ENCODE measurements at places on chromosomes 7 and 10.

- DNase-seq, result no peak
Observed at GRCh38 chr10:14608381-14609001, 166.2 kb downstream of the FAM107B start.

DNA sequence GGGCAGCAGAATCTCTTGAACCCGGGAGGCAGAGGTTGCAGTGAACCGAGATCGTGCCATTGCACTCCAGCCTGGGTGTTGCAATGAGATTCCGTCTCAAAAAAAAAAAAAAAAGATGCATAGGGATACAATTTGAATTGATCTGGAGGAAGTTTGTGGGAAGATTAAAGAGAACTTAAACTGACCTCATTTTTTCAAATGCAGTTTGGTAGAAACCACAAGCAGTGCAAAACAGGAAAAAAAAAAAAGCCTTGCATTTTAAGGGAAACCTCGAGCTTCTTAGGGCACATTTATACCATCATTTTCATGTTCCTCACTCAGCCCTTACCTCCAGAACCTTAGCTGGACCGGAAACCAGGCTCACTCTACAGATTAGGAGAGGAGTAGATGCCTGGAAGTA lies 2.8 kb downstream of the KCTD7 start:
- no peak for DNase-seq

DNA sequence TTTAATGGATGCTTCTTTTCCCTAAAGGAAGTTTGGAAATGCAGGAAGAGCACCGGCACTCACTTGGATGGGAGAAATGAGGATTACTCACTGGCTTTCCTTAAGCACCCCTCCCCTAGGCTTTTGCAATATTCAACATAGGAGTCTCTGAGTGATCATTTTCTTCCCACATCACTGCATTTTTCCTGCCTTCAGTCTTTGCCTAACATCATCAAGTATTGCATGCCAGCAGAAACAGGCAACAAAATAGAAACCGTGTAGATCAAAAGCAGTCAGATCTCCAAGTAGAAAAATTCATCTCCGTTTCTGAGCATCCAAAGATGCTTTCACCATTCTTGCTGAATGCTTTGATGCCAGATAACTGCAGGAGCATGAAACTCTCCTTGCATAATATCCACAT lies 119.9 kb downstream of the ADCYAP1R1 start:
- DNase-seq, result no peak

DNA sequence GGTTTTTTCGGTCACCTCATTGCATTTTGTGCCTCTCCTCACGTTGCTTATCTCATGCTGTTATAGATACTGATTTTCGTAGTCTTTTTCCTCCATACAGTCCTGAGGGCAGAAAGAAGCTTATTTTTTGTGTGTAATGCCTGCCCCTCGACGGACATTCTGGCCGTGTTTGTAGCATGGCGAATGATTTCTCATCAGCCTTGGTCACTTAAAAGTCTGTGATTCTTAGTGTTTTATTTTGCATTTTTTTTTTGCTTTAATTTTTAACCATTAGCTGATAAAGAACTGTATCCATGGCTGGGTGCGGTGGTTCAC lies 469 bp upstream of the NOC3L start:
- DNase-seq, result no peak

GRCh38 chr7:11185179-11185815 lies 211.6 kb downstream of the PHF14 start:
- no peak for DNase-seq

- DNase-seq, result peak; percentile 99
Observed at GRCh38 chr7:25862261-25863004, 289.6 kb upstream of the NFE2L3 start.

GRCh38 chr7:139359366-139360209 lies at the start of gene LUC7L2:
LUC7L2 (plus strand) TSS chr7:139359894; CDS start chr7:139360262, 368 bp downstream.
- peak; percentile 99 for DNase-seq

DNA sequence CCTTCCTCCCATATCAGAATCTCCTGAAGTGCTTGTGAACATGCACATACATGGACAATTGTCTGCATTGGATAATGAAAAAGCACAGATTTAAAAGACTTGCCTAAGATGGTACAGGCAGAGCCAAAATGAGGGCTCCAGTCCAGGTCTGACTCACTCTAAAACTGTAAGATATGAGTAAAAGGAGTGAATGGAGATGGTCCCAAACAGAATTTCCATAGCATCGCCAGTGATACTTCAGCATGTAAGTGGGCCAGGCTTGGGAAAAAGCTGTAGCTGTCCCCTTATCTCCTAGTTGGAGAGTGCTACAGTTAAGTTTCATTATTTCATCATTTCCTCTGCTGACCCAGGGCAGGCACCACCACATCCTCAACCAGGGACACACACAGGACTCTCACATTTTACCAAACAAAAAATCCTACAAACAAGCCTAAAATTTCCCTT lies 26.4 kb upstream of the IL6 start:
- no peak for DNase-seq

GRCh38 chr7:155713384-155713783 lies 68.9 kb downstream of the RBM33 start:
- no peak for DNase-seq

DNA sequence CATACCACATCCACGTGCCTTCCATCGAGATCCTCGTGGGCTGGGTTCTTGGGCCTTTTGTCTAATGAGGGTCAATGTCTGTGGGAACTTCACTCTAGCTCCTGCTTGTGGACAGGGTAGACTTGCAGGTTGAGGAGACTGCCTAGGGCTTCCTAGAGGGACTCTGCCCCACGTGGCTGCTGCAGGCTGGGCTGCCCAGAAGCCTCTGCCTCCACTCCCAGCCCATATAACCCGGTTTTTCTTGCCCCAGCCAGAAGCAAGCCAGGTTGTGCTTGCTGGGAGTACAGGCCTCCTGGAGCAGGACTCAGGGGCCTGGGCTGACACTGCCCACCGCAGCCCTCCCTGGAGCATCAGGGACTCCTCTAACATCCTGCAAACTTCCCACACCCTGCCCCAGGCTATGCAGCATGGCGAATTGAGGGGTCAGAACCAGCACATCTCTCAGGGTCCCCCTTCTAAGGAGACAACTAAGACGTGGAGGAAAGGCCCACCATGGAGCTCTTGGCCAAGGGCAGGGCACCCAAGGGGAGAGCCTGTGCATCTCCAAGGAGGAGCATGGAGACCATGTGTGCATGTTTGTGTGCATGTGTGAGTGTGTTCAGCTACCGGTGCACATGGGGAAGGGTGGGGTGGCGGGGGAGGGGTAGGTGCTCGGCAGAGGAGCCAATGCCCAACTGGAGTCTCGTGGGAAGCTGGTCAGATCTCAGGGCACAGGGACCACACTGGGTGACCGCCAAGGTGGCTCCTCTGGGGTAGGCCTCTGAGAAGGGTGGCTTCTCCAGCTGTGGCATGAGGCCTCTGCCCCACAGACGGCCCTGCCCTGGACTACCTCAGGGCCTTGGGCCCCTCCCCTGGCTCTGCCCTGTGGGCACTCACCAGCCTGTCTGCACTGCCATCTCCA lies 62.6 kb downstream of the RASGEF1A start:
- no peak for DNase-seq

- no peak for DNase-seq
Observed at GRCh38 chr10:11381023-11381422, 230.4 kb downstream of the USP6NL start.

DNA sequence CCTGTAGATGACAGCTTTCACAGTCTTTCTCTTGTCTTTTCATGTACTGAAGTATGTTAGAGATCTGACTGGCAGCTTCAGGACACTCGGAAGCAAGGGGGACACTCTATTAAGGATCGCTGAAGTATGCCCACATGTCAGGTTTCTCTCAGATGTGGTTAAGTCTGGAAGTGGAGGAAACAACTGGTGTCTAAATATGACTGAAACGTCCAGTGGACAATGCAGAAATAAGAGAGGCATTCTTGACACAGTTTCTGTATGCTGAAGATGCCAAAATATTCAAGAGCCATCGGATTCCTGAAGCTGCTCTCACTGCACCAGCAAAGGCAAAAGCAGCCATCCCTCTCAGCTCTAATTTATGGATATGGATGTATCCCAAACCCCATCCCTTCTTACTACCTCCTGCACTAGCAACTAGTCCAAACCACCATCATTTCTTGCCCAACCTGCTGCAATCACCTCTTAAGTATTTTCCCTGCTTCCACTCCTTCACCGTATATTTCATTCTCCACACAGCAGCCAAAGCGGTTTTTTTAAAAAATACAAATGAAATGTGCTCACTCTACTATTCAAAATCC lies 113.4 kb downstream of the REEP3 start:
- DNase-seq, result no peak

DNA sequence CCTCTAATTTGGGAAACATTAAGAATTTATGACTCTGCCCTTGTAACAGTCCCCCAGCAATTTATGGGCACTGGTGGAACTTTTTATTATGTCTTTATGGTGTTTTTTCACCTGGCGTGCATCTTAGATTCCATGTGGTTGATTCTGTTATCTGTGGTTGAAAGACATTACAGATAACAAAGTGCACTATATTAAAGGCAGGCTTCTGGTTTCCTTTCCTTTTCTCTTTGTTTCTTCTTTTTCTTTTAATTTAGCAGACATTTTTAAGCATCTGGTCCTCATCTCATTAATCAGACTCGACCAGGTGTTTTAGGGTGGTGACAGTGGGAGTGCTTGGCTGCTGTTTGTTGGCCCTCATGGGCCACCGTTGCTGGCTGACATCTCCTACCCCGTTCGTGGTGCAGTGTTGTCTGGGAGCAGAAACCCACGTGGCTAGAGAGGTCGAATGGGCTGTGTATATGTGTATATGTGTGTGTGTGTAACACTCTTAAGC lies 77.4 kb downstream of the LRMDA start:
- DNase-seq, result no peak

- DNase-seq, result no peak
Observed at GRCh38 chr7:106772655-106773108, 92.4 kb upstream of the PIK3CG start.

Measured in stomach (tissue), 19 donors.